ENCODE measurements at places on chromosomes 6 and 20.

GRCh38 chr20:5888041-5888440 is 62.3 kb downstream of the TRMT6 start:
- DNase-seq = no peak

DNA sequence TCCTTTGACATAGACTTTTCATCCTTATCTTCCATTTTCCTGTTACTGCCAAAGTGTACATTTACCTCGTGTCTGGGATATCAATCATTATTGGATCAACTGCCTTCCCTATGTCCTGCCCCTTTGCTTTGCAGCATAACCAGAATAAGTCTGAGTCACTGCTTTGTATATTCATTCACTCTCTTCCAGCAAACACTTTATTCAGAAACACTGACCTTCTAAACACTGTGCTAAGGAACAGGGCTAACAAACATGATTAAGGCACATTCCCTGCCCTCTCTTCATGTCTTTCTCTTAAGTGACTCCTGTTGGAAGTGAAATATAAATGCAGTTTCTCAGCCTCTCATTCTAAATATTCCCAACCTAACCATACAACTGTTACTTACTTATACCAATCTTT is 66.9 kb downstream of the COL19A1 start:
- DNase-seq = peak; percentile 16

- peak; percentile 29 for DNase-seq
Measured at GRCh38 chr6:43578748-43579147, 2.8 kb downstream of the POLH start.

GRCh38 chr20:23644164-23644563 is 6.4 kb upstream of the CST3 start:
- DNase-seq = no peak

DNA sequence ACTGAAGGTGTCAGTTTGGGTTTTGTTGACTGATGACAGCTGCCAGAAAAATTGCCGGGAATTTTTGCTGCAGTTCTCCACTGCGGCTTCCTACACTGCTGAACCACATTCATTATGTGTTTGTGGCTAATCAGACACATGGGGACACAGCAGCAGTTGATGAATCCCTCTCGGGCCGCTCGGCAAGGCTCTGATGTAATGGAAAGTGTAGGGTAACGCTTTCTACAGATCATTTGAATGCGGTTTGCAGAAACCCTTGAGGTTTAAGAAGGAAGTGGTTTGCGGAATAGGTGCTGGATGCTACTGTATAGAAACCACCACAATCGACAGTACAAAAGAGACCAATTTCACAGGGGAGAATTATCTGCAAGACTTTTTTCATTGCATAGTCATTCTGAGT is 138.7 kb upstream of the SASH1 start:
- DNase-seq = peak; percentile 7

GRCh38 chr6:80862756-80863155 is 756.3 kb downstream of the BCKDHB start:
- DNase-seq = no peak

DNA sequence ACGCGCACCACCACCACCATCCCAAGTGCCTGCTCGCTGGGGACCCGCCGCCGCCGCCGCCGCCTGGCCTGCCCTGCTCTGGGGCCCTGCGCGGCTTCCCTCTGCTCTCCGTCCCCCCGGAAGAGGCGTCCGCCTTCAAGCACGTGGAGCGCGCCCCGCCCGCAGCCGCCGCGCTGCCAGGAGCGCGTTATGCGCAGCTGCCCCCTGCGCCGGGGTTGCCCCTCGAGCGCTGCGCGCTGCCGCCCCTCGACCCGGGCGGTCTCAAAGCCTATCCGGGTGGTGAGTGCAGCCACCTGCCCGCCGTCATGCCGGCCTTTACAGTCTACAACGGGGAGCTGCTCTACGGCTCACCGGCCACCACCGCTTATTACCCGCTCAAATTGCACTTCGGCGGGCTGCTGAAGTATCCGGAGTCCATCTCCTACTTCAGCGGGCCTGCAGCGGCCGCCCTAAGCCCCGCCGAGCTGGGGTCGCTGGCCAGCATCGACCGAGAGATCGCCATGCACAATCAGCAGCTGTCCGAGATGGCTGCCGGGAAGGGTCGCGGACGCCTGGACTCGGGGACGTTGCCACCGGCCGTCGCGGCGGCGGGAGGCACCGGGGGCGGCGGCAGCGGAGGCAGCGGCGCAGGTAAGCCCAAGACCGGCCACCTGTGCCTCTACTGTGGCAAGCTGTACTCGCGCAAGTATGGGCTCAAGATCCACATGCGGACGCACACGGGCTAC is 7.2 kb downstream of the PRDM13 start:
- no peak for DNase-seq

GRCh38 chr6:21856456-21856825 is 262.9 kb downstream of the SOX4 start:
- DNase-seq = peak; percentile 93

DNA sequence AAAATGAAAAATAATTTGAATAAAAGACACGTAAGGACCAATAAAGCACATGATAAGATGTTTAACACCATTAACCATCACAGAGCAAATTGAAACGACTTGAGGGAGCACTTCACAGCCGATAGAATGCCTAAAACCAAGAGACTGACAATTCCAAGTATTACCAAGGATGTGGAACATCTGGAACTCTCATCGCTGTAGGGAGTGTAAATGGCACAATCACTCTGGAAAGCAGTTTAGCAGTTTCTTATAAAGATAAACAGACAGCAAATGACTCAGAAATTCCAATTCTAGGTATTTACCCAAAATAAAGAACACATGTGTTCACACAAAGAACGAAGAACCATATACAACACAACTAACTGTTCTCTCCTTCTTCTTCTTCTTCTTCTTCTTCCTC is 8.5 kb upstream of the UBD start:
- no peak for DNase-seq

- DNase-seq = peak; percentile 70
Measured at GRCh38 chr20:57514273-57514751, 10.6 kb downstream of the CTCFL start.

GRCh38 chr20:7346562-7346961 is 579.1 kb downstream of the BMP2 start:
- DNase-seq = no peak

DNA sequence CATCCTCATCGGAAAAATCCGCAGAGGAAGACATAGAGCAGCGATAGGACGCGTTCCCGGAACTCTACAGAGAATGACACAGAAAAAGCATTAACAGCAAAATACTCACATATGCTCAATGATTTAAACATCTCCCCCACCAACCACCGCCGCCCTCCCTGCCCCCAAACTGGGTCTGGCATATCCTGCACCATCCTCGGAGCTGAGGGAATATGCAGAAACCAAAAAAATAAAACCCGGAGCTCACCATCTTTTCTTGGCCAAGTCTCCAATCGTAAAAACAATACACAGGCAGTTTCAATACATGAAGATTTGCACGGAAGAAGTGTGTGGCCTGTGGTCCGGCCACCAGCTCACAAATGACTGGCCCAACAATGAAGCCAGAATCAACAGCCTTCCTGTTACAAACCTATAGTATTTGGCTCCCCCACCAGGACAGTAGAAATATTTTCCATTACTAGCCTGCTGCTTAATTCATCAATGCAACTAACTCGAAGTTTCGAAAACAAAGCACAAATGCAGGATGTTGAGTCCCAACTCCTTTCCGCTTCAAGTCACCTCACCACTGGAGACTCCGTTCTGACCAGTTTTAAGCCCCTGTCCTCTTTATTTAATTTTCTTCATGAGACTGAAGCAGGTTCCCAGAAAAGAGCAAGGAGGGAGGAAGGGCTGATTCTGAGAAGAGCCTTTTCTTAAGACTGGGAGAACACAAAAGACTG is 103.2 kb upstream of the BEND6 start:
- peak; percentile 91 for DNase-seq

DNA sequence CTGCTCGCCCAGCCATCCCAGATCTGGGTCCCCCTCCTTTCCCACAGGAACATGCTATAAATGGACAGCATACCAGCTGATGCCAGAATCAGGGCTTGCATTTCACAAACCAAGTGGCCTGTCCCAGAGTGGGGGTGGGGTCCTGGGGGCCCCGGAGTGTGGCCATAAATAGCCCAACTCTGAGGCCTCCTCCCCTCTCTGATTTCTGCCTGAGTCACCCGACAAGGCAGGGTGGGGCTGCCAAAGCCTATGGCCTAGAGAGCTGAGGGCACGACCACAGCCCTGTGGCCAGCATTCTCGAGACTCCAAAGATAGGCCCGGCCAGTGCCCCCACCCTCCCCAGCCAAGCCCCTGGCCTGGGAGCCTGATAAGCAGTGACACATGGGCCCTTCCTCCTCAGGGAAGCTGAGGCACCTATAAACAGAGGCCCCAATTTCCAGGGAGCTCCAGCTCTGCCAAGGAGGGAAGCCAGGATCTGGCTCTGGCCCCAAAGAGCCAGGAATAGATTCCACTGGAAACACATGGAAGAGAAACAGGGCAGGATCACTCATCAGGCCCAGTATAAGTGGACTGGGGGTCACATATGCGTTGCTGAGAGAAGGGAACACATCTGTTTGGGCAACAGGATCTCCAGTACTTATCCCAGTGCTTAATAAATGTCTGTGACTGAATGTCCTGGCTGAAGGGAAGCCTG is 20.3 kb downstream of the SNTA1 start:
- DNase-seq = peak; percentile 56

DNA sequence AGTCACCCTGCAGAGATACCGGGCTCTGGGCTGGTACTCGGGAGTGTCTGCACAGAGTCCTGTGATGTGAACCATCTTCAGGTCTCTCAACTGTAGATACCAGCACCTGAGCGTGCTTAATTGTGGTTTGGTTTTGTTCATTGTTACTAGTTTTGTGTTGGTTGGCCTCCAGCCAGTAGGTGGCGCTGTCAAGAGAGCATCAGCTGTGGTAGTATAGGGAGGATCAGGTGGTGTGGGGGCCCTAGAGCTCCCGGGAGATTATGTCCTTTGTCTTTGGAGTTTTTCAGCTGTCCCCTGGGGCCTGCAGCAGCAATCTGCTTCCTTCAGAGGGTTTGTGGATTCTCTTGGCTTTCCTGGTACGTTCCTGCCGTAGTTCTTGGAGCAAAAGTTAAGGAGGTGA is 67.9 kb downstream of the CDYL start:
- DNase-seq = no peak

DNA sequence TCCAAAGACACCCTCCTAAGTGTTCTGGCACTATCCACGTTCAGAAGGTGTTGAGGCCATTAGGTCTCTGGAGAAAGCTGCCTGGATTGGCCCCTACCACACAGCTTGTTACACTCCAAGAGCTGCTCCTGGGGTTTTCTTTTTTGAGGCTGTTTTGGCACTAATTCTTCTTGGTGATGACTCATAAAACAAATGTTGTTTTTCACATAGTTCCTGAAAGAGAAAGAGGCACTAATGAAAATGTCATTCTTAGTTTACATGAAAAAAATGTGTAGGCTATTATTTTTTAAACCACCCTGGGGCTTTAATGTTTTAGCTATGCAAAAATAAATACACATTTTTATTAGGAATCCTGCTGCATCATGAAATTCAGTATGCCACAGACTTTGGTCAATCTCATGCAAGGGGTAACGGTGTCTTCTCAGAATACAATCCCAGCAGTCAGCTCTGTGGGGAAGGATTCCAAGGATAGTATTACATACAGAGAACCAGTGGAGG is 38.1 kb downstream of the TBPL1 start:
- DNase-seq = peak; percentile 77

DNA sequence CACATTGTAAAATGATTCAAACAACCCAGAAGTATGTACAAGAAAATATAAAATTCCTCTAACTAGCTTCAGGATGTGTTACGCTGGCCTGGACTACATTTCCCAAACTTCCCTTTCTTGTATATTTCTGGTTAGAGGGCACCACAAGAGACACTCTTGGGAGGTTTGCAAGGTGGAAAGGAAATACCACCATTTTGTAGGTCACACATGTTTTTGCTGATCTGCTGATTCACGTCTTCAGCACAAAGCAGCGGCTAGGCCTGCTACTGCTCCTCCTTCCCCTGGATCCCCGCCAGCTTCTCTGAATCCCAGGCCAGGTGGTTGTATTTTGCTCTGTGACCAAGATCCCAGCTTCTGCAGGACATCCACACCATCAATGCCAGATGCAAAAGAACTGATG is 104.2 kb downstream of the AGPAT4 start:
- DNase-seq = peak; percentile 92

- no peak for DNase-seq
Measured at GRCh38 chr20:33685328-33686099, 671 bp downstream of the E2F1 start.

GRCh38 chr20:37223053-37223452 is 38.6 kb downstream of the GHRH start:
- DNase-seq = peak; percentile 98

DNA sequence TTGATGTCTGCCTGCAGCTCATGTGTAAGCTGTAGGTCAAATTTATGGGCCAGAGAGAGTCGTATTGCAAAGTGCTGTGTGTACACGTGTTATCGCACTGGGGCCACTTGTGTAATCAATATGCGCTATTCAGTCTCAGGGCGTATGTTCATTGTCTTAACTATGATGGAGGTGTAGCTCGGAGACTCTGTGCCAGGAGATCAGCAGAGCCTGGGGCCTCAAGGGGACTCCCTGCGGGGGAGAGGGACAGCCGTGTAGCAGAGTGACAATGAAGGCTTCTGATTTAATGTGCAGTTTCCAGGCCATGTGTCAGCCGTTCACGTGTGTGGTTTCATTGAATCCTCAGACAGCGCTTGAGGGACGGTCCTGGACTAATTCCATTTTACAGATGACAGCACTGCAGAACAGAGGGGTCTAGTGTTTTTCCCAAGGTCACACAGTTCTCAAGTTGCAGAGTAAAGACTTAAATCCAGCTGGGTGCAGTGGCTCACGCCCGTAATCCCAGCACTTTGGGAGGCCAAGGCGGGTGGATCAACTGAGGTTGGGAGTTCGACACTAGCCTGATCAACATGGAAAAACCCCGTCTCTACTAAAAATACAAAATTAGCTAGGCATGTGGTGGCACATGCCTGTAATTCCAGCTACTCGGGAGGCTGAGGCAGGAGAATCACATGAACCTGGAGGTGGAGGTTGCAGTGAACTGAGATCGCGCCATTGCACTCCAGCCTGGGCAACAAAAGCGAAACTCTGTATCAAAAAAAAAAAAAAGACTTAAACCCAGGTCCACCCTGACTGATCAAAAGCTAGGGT is 242.5 kb downstream of the PREX1 start:
- DNase-seq = no peak

- DNase-seq = no peak
Measured at GRCh38 chr20:10511170-10511508, 76.0 kb downstream of the SLX4IP start.

- DNase-seq = no peak
Measured at GRCh38 chr20:34528921-34529297, 12.7 kb downstream of the DYNLRB1 start.

GRCh38 chr6:39785281-39785680 is 6.9 kb upstream of the DAAM2 start:
- no peak for DNase-seq

DNA sequence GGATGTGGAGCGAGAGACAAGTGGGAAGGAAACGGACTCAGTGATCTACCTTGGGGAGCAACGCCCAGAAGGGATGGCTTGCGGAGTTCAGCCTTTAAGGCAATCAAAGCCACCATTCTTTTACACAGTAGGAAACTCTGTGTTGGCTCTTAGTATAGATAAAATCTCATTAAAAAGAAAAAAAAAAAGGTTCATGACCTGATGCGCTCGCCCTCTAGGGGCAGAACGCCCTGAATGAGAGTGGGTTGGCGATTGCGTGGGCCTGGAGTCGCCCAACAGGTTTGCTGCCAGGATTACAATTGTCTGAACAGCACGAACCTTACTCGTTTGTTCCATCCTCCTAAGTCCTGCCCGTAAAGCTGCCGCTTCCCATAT is 1.2 kb downstream of the TPD52L1 start:
- DNase-seq = no peak

Measured in iris pigment epithelial cell (primary cell).